ENCODE measurements at places on chromosomes 7 and 10. TPM values are rescaled to one million over a fixed set of nuclear protein-coding genes. Genes with fewer than 3 reads are reported as not detected.

Gene CDHR1
- not detected for total RNA-seq

Gene PLXNA4
- total RNA-seq, result 18.4 TPM

Gene CHAT
- not detected for total RNA-seq

Gene ANKRD61
- 0.09 TPM for total RNA-seq

Gene SPDYE6
- total RNA-seq, result not detected

Gene AKR1D1
- total RNA-seq, result not detected

Gene HABP2
- total RNA-seq, result not detected

Gene FGFR2
- total RNA-seq, result 0.09 TPM

Gene VSTM4
- 0.27 TPM for total RNA-seq

Gene RNF148
- 1.4 TPM for total RNA-seq

Gene UTF1
- total RNA-seq, result not detected

Gene SAMD9L
- 9.9 TPM for total RNA-seq

Gene WASHC2A
- 41.8 TPM for total RNA-seq

Measured in endothelial cell of coronary artery (primary cell).